ENCODE measurements at places on chromosomes 5 and 9.

GRCh38 chr5:127840809-127841208, 137.6 kb downstream of the CCDC192 start:
- DNase-seq = no peak

GRCh38 chr5:850511-851006, at the start of gene ZDHHC11:
Gene ZDHHC11 (minus strand): TSS chr5:850986. CDS start chr5:850602, 384 bp downstream.
- DNase-seq = no peak

DNA sequence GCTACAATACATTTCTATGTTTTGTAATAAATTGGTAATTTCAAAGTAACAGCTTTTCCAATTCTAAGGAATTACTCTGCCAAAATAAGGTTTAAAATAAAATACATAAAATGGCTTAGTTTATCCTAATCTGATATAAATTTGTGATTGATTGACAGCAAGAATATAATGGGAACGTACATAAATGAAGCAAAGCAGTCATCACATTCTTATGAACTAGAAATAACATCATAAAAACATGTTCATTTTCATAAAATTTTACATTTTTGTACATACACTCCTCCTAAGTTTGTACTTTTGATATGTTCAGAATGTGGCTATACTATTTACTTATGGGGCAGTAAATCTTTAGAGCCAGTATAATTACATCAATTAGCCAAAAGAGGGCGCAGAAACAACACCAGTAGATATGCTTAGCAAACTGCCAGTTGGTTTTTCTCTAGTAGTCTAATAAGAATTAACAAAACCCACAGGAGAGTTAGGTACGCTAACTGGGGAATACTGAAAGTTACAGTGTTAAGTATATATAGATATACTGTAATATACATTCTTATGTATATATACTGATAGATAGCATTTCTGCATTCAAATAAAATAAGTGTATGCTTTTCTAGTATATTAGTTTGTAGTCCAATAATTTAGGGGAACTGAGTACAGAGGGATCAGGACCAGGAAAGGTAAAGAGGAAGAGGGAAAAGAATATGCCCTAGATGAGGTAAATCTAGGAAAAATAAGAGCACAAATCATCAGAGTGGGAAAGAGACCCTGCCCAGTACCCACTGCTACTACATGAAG, 76.8 kb downstream of the ZDHHC21 start:
- no peak for DNase-seq

DNA sequence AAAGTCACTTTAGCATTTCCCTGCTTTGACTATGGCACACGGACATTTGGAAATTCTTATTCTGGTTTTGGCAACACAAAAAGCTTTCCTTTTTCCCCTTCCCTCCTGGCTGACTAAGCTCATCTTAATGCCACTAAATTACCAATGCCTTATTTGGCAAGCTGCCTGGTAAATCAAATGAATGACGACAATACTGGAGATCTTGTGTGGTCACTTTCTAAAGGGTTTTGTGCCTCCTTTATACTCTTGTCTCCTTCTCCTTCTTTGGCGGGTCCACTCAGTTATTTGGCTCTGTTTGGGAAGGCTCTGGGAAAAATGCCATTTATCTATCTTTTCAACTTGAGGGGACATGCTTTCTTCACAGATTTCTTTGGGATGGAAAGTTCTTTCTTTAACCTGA, 34.9 kb downstream of the SH3GL2 start:
- DNase-seq = peak; percentile 24

GRCh38 chr5:150117945-150118560, 31.7 kb upstream of the CSF1R start:
- DNase-seq = no peak

Measured in hypothalamus (tissue), 51 donors.